ENCODE measurements at places on chromosomes 6 and 20.
A peak's percentile ranks its signal among the peaks of the same experiment; 100 is the strongest.

DNA sequence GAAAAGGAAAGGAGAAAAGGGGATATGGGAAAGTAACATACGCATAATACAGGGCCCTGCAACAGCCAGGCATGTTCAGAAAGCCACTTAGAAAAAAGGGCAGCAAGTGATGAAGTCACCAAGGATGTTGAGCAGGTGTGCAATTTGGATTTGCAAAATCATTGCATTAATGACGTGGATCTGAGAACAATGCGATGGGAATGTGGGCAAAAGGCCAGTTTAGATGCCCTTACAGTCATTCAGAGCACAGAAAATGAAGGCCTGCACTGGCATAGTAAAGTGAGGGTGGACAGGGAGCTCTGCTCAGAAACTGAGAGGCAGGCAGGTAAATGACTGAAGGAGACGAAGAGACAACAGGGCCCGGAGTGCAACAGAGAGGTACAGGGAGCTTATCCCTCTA is 123.7 kb upstream of the NHSL1 start:
- DNase-seq = no peak

GRCh38 chr6:132919045-132919860 is 104.9 kb downstream of the RPS12 start:
- no peak for DNase-seq

DNA sequence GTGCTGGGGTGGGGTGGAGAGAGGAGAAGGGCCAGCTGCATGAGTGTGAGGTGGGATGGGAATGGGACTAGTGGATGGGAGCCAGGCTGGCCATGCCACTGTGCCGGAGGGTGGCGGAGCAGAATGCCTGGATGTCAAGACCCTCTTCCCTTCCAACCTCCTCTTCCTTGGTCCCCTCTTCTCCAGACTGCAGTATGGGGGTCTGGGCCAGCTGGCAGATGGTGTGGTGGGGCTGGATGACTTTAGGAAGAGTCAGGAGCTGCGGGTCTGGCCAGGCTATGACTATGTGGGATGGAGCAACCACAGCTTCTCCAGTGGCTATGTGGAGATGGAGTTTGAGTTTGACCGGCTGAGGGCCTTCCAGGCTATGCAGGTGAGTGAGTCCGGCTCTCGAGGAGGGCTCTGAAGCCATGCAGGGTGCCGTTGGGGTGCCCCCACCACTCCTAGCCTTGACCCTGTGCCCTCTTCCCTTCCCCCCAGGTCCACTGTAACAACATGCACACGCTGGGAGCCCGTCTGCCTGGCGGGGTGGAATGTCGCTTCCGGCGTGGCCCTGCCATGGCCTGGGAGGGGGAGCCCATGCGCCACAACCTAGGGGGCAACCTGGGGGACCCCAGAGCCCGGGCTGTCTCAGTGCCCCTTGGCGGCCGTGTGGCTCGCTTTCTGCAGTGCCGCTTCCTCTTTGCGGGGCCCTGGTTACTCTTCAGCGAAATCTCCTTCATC is 7.7 kb downstream of the DDR1 start:
- no peak for DNase-seq

DNA sequence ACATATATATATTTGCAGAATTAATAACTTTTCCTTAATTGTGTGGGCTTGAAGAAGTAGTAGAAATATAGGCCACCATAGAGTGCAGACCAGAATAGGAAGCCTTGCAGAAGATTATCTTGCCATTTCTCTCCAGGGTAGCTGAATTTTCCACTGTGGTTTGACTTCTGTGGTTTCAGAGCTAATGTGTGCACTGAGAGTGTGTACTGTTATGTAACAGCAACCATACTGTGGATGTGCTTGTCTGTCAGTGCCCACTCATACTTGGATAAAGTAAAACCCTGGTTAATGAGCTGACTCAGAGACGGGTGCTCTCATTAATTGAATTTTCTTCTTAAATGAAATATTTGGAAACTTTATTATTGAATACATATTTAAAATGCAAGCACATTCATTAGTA is 57.2 kb downstream of the CEP43 start:
- no peak for DNase-seq

DNA sequence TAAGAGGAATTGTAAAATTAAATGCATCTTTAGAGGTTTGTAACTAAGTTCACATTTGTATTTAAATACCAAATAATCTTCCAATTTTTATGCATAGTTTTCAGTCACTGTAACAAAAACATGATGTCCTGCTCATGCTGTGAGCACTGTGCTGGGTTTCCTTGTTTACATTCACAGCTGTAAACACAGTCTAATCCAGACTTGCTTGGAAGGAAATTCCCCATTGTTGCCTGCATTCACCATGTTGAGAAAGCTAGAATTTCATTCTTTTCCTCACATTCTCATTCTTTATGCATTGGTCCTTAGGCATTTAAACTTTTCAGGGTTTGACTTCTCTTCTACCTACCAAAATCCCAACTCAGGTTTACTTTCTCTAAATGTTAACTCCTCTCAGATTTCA is 242.0 kb upstream of the TBX18 start:
- DNase-seq = no peak

- peak; percentile 76 for DNase-seq
Observed at GRCh38 chr20:62500237-62500864, 24.6 kb upstream of the GATA5 start.

DNA sequence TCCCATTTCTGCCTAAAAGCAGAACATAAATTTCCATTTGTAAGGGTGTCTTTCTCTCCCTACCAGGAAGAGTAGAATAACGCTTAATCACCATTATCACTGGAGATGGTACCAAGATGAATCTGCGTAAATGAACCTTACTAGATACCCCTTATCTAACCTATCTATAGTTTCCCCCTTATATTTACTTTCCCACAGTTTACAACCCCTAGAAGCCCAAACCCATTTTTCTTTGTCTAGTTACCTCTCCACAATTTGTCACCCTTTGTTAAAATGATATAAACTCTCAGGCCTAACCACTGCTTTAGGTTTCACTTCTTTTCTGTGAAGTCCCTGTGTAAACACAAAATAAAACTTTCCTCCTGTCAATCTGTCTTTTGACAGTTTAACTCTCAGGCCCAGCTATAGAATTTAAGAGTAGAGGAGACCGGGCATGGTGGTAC is 45.5 kb downstream of the PCNA start:
- DNase-seq = no peak

- DNase-seq = no peak
Observed at GRCh38 chr20:63702036-63702665, 5.6 kb downstream of the ARFRP1 start.

GRCh38 chr6:109165392-109165974 is 70.2 kb downstream of the CEP57L1 start:
- DNase-seq = no peak

DNA sequence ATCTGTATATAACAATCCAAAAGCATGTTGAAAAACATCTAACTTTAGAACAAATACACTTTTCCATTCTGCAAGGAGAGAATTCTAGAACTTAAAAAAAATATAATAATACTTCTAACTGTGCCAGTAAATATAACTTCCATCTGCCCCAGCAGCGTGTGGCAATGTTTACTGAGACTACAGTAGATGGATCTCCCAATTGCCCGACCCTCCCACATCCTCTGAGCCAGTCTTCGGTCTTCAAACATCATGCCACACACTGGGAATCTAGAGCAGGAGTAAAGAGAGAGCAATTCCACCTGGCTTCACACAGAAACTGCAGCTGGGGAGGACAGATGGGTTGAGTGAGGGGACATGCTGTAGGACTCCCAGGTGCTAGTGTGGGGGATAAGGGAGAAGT is 121.3 kb upstream of the NHSL1 start:
- no peak for DNase-seq

DNA sequence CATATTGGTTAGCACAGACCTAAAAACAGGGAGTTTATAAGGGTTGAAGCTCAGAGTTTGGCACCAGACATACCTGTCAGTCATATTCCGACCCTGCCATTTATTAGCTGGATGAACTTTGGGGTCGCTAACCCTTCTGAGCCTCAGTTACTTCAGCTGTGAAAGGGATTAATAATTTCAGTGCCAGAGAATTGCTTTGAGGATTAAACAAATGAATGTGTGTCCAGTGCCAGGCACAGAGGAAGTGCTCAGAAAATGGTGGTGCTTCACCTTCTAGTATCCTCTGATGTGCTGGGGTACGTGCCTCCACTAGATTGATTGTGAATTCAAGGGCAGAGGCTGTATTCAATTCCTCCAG is 4.1 kb upstream of the EPB41L1 start:
- DNase-seq = no peak

DNA sequence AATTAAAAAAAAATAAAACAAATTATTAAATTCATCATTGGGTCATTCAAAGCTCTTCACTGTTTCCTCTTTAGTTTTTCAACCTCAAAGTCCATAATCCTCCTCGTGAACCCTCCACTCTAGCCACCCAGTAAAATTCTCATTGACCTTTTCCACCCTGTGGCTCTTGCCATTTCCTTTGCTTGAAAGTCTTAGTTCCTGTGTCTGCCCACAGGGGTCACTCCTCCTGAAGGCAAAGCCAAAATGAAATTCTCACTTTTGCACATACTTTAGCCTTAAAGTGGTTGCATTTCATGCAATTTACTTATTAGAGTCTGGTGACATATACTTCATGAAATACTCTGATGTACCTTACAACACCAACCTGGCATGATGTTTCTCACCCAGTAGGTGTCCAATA is 263.7 kb downstream of the BMP2 start:
- no peak for DNase-seq

DNA sequence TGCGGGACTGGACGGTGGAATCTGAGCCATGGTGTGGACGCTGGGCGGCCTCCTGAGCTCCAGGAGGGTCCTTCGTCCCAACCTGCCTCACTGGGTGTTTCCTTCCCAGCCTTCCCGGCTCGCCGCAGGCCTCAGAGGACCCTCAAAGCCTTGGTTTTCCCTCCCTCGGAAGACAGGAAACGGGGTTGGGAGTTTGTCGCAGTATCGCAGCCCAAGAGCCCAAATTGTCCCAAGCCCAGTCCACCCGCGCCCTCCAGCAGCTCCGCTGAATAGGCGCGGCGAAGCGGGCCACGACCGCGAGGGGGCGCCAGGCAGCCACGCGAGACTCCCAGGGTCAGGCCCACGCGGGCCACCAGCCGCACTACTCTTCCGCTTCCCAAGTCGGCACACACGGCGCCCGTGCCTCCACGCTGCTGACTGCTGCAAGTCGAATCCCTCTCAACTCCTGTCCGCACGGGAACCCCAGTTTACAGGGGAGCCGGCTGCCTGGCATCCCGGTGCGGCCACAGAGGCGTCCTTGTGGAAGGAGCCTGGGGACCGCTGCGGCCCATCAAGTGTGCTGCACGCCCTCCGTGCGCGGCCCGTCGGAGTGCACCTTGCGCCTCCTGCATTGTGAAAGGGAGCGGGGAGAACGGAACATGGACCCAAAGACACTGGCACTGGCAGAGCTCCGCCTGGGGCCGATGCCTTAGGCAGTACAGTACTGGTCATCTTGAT is 40.4 kb upstream of the HMGA1 start:
- DNase-seq = peak; percentile 82

DNA sequence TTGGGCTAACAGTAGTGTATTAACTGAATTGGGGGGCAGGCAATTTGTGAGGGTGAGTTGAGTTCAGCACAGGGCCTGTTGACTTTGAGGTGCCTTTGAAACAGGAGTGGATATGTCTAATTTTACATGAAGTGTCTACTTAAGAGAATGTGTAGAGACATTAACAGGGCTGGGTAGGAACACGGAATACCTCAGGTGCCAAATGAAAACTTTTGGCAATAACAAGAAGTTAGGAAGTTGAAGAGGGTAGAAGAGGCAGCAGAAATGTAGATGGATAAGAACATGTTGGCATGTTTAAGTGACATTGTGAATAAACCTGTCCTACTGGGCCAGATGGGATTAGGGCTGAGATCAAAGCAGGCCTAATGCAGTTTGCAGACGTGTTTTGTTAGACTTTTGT is 117.0 kb downstream of the SLC16A10 start:
- no peak for DNase-seq

DNA sequence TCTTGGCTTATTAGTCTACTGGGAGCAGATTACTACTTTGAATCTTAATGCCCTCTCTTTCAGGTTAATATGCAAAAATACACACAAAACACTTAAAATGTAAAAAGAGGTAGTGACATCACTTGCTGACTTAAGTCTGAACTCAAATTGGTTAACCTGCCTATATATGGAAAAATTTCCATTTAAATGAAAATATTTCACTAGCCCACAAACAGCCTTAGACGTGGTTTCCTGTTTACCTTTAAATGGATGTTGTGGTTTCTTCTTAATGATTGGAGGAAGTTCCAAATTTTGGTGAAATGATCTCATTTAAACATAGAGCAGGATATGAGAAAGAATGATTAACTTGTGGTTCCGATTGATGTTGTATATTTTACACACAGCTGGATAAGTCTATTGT is 553.7 kb downstream of the CD109 start:
- DNase-seq = no peak

DNA sequence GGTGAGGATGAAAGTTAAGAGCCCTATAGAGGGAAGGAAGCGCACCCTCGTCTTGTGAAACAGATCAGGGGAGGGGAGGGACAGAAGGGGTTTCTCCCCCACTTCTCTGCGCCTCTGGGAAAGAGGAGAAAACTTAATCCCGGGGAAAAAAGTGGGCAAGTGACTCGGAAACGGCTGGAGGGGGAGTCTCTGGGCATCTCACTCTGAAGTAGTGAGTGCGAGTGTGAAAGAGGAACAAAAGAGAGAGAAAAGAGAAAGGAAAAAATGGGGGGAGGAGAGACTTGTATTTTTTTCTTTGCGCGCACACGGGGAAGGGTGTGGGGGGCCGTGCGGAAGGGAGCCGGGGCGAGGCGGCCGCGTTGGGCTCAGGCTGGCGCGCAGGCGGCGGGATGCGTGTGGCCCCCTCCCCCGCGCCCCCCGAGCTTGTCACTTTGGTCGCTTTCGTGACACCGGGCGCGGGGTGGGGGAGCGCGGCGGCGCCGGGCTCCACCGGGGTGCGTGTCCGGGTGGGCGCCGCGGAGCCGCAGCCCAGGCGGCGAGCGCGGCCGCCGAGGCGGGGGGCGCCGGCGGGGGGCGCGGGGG is 454 bp downstream of the L3MBTL3 start:
- DNase-seq = no peak

- DNase-seq = no peak
Observed at GRCh38 chr6:43831191-43831590, 61.2 kb downstream of the VEGFA start.

DNA sequence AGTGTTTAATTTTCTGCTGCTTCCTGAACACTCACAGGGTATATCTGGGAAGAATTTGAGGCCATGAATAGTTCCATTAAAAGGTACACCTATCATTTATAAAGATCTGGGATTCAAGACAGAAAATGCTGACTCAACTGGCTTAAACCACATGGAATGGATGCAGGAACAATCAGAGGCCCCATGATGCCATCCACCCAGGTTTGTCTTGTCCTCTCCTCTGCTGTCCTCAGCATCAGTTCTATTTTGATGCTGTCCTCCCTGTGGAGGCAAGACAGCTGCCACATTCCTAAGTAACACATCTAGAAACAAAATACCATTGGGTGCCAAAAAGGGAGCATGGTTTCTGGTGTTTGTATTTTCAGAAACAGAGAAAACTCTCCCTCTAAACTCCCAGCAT is 143.4 kb downstream of the ELOVL4 start:
- no peak for DNase-seq

GRCh38 chr6:125116710-125117109 is 36.9 kb upstream of the TPD52L1 start:
- DNase-seq = no peak

- DNase-seq = no peak
Observed at GRCh38 chr6:30350524-30350923, 5.6 kb downstream of the RPP21 start.

- DNase-seq = no peak
Observed at GRCh38 chr6:160265869-160266476, 7.4 kb upstream of the SLC22A2 start.

GRCh38 chr6:136051140-136051775 is 198.9 kb downstream of the MTFR2 start:
- no peak for DNase-seq

Measured in stimulated activated CD8-positive, alpha-beta memory T cell treated with anti-CD3 and anti-CD28 coated beads, Interleukin-2, amount 100 ng/mL, for 48 hours (primary cell).